ENCODE measurements at places on chromosomes 6 and 20.

DNA sequence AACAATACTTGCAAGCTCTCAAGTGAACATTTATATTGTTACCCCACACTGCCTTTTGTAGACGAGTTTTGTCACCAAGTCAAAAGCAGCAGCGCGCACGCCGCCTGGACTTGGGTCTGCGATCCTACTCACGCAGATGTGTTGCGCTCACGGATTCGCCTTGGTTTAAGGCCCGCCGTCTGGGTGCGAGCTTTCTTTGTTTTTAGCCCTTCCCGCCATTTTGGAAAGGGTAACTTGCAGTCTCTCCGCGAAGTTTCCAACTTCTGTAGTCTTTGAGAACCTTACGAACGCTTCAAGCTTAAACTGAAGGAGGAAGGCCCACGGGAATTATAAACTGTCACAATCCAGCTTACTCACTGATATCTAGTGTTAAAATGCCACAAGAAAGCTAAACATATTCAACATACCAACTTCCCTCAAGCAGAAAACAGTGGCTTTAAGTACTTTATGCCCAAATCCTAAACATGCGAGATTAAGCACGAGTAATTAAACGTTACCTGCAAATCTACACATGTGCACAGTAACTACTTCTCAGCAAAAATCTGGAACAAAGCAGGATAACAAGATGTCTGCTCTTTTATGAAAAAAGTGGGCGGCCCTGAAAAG lies 80.4 kb upstream of the BTN3A2 start:
- peak; percentile 63 for DNase-seq

GRCh38 chr6:21118216-21118780 lies 475.3 kb upstream of the SOX4 start:
- no peak for DNase-seq

GRCh38 chr6:113709936-113710509 lies 147.1 kb upstream of the MARCKS start:
- no peak for DNase-seq

DNA sequence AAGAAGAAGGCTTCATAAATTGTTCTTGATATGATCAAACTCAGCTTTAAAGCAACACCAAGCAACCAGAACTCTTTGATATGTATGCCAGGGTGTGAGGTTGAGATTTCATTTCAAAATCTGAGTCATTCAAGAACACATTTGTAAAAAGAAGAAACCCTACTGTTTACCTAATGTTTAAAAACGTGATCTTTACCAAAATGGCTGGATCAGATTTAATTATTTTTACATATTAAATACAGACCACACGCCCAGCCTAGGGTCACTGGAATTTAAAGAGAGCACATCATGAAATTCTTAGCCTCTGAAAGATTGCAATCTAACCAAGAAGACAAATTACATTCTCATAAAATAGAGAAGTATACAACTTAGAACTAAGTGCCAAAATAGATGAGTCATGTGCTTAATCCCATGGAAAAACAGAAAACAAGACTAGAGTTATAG lies 206.8 kb upstream of the SMLR1 start:
- peak; percentile 63 for DNase-seq

DNA sequence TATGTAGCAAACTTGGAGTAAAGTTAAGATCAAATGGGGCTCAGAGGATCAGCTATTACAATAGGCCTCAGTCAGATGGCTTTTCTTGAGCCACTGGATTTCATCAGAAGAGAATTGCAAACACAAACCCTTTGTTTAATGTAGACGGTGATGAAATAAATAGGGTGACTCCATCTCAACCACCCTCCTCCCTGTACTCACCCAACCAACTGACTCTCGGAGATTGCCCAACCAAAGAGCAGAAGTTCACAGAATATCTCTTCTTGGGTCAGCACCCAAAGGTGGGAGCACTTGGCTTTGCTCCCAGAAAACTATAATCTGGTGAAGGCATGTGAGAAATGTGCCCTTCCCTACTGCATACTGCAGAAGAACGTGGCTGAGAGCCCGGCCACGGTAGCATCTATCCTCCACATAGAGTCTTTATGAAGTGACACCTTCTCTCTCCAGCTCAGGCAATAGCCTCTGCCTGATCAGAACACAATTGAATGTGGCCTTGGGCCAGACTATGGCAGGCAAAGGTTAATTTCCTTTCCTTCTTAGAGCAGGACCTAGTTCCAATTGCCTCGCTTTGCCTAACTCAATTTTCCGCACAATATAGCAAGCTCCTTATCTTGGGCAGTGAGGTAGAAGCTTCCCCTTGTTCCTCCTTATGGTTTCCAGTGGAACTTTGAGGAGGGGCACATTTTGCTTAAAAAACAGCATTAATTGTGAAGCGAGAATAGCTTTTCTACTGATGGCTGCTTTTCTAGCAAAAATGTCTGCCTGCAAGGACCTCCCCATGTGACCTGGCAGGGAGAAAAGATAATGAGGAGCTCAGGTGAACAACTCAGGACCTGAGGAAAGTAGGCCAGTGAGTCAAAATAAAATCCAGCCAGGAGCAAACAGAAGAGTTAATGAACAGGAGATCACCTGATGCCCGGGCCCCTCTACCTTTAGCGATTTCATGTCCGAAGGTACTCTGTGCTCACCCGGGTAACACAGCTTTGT lies 79.4 kb downstream of the GFOD1 start:
- peak; percentile 98 for DNase-seq

GRCh38 chr6:169671563-169671962 lies 30.3 kb downstream of the WDR27 start:
- DNase-seq: no peak

GRCh38 chr20:51127713-51128112 lies 104.8 kb upstream of the KCNG1 start:
- peak; percentile 17 for DNase-seq

- no peak for DNase-seq
These were observed 84.1 kb downstream of the SNX5 start for GRCh38 chr20:17884307-17885003.

DNA sequence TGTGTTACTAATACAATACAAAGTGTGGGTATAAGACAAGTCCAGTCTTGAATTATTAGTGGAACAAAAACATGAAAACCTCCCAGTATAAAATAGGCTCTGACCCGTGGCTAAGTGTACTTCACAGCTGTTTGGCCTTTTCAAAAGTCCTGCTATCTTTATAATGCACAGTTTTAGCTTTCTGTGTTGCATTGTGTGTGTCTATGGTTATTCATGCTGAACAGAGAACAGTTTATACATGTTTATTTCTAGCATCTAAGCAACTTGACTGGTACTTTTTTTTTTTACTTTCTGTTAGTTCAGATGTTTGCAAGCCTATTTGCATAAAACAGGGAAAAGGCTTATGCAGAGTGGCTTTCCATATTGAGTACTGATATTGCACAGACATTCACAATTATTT lies 119.2 kb upstream of the CCN2 start:
- no peak for DNase-seq

DNA sequence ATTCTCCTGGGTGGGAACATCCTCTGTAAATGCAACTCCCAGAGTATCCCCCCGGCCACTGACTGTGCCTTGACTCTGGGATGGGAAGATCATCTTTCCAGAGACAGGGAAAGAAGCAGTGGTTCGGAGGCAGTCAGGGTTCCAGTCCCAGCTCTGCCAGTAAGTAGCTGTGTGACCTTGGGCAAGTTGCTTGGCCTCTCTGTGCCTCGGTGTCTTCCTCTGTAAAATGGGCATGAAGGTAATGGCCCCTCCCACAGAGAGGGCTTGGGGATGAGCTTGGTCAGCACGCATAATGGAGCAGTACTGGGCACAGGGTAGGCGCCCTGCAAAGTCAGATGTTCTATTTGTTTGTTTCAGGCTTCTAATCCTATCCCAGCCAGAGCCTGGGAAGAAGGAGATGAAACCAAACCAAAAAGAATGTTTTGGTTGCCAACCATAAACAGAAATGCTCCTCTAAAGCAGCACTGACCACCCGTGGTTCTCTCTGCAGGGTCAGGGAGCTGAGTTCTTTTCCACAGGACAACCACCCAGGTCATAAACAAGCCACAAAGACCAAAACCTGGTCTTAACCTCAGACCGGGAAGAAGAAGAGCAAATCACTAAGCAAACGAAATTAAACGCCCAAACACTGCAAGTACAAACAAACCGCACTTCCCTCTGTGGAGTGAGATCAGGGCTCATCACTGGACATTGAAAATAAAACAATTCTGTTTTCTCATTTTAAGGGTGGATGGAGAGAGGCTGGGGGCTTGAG lies 381.0 kb upstream of the SULF2 start:
- peak; percentile 14 for DNase-seq

DNA sequence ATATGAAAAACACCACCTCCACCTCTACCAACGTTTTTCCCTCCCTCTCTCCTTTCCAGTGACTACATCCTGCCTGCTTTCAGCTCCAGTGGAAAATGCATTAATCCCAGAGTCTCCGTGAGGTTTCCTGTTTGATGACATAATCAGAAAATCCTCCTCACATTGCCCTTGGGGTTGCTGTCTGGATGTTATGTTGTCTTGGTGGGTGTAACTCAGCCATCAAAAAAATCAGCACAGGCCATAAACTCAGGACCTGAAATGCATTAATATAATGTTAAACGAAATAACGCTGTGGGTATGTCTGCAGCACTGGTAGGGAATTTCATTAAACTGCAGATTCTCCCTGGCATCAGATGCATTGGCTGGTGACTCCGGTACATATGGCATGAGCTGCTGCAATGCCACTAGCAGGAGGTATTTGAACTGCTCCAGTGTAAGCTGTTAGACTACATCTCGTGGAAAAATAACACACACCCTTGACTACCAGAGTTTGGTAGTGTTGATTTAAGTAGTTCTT lies 297.8 kb downstream of the PRL start:
- peak; percentile 84 for DNase-seq

DNA sequence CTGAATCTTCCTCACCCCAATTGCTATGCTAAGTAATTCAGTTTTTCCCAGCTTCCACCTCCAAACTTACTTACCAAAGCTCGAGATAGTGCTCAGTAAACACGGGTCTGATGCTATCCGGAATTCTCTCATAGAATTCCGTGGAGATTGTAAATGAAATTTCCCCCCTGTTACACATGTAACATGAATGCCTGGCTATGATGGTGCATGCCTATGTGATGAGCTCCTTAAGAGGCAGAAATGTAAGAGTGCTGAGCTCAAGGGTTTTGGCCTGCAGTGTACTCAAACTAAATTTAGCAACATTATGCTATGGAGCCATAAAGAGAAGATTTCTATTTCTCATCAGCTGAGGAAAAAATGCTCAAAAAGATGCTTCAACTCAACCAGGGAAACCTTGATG lies 133.4 kb upstream of the FUT9 start:
- no peak for DNase-seq

GRCh38 chr6:71460933-71461332 lies 172.3 kb downstream of the OGFRL1 start:
- DNase-seq: peak; percentile 59

- no peak for DNase-seq
These were observed 52.7 kb upstream of the ELMO2 start for GRCh38 chr20:46458866-46459750.

DNA sequence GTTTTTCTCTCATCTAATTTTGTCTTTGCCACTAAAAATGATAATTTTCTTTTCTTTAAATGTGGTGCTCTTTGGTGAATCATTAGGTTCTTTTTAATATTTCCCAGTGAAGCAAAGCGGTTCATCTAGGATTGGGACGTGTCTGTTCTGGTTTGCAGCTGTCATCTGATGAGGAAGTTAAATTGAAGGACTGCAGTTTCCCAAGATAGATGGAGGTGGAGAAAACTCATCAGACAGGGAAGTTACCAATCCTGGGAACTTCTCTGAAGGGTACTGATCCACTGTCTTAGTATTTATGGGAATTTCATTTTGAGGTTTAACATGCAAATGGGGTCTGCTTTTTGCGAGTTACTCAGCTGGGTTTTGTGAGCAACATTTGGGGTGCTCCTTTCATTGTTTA lies 2.4 kb upstream of the AARS2 start:
- DNase-seq: no peak

GRCh38 chr20:15930311-15931305 lies 642.6 kb downstream of the KIF16B start:
- peak; percentile 36 for DNase-seq

DNA sequence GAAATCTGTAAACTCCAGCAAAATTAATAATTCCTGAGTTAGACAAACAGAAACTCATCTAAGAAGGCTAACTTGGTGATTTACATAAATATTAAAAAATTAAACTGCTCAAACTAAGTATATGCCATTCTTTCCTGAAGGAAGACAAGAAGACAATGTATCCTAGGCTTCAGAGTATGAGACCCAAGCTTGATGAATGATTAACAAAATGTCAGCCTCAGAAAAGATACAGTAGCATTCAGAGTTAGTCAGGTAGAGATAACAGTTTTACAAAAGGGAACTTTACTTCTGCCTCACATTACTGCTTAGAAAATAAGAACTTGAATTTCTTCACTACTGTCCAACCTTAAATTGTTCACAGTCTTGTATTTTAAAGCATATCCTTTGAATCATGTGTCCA lies 12.0 kb downstream of the CSNK2A1 start:
- no peak for DNase-seq

GRCh38 chr6:162267126-162267525 lies 460.4 kb downstream of the PRKN start:
- DNase-seq: no peak

DNA sequence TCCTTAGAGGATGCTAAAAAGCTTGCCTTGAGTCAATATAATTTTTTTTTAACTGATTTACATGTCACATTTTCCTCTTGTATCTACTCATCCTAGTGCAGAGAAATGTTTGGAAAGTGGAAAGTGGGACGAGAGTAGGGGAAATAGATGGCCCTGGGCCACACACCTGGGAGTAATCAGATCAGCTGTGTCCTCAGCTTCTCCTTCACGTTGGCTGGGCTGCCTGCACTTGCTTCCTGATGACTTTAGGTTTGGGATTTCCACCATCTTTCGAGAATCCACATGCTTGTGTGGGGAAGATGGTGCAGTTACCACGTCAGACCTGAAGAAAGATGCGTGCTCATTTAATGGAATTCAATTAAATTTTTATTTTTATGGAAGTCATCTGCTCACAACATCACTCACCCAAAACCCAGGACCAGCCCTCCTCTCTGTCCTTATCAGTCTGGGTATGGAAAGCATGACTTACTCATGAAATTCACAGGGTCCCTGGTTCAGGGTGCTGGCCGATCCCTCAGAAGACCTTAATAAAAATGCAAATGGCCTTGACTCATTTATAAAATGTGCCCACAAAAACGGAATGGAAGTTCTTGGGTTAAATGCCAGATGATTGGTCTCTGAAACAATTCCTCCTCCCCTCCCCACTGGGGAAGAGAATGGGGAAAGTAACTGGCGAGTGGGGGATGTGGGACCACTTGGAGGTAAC lies 74.5 kb upstream of the TIAM2 start:
- no peak for DNase-seq

DNA sequence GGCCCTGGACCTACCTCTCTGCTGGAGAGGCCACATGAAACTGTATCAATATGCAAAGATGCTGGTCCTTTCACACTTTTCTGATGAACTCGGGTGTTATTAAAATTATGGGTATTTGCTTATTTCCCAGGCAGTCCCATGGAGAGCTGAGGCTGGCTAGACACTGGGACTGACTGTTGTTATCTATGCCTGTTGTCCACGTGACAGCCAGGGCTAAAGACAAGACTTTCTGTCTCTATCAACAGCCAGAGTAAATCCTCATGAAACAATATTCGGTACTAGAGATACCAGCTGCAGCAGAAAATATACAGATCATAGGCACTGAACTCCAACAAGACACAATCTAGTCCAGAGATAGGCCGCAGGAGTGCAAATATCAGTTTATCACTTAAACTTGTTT lies 236.4 kb downstream of the FOXA2 start:
- no peak for DNase-seq

Measured in iris pigment epithelial cell (primary cell).